Activated naive CD4-positive, alpha-beta T cell treated with anti-CD3 and anti-CD28 coated beads, Interleukin-2, amount 10 ng/mL, durations not matched to agents 7 days and 5 days (primary cell): ENCODE measurements at places on chromosomes 6 and 20.

GRCh38 chr6:169963581-169964297 lies 212.3 kb downstream of the ERMARD start:
- DNase-seq: no peak

- no peak for DNase-seq
Measured at GRCh38 chr6:23712756-23713155, 413.3 kb upstream of the NRSN1 start.

DNA sequence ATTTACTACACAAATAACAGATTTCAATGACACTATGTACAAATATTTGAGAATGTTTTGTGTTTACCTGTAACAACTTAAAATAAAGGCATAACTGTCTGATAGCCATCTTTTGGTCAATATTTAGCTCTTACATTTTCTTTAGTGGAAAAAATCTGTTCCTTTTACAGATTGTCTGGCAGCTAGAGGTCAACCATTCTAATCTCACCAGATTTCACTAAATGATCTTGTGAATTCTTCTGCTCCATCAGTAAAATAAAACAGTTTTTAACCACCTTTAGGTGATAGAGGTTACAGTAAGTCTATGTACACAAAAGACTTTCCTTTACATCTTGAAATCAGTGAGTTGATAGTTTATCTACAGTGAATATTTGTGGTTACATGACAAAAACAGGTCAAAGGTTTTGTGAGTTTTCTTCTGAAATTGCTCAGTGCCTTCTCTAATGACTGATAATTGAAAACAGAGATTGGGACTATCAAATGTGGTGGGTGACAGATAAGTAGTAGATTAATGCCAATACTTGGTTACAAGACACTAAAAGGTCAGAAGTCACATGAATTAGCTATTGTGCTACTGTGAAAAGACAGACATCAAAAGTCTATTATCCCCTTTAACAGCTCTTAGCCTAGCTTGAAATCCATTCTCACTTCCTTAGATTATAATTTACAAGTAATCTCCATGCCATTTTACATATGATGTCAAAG lies 47.4 kb downstream of the BMP5 start:
- no peak for DNase-seq

- no peak for DNase-seq
Measured at GRCh38 chr20:7371518-7372163, 568.6 kb downstream of the HAO1 start.

- no peak for DNase-seq
Measured at GRCh38 chr6:118886641-118887040, 7.3 kb upstream of the ASF1A start.

DNA sequence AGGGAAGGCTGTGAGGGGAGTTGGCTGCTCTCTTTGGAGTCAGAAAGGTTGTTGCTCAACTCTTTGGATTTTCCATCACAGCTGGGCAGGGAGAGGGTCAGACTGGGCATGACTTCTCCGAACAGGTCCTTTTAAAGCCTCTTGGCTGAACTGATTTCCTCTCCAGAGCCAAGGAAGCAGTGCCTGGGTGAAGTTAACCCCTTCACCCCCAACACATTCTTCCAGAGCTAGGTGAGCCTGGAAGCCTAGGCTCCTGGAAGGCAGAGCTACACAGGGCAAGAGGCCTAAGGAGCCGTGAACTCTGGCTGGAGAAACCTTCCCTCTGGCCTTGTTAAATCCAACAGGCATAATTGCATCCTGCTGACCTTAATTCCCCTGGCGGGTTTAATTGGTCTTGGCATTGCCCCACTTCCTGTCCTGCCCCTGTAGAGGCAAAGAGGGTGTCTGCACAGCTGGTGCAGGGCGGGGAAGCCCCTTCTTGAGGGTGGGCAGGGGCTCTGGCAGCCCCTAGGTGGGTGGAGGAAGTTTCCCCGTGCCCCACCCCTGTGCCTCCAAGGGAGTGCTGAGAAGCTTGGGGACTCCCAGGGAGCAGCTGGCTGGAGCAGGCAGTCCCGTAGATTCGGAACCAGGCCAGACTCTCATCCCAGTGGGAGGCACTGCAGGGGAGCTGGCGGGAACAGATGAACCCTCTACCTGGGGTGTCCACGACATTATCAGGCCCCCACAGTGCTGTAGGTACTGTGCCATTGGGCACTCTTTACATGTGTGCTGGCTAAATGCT lies 3.6 kb upstream of the MYLK2 start:
- DNase-seq: no peak

GRCh38 chr6:117228202-117228601 lies 37.2 kb upstream of the VGLL2 start:
- DNase-seq: no peak

DNA sequence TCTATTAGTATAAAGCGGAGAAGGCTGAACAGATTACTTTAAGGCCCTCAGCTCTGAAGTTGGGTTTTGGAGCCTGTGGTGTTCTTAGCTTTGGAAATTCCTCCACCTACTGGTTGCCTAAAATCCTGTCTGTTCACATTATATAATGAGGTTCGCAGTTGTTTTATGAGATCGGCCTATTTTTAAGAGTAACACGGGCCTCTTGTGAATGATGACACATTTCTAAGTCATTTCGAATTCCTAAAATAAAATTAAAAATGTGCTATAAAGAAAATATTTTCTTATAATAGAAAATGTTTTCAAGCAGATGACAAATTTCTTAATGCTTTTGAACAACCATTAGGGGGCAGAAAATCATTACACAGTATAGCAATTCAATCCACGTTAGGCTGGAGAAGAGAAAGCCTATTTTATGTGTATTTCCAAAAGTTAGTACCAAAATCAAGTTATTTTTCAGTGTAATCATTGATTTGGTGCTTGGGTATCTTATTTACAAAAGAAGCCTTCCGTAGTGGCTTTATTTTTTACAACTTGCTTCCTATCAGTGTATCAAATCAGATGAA lies 15.8 kb upstream of the FAM8A1 start:
- peak; percentile 29 for DNase-seq

DNA sequence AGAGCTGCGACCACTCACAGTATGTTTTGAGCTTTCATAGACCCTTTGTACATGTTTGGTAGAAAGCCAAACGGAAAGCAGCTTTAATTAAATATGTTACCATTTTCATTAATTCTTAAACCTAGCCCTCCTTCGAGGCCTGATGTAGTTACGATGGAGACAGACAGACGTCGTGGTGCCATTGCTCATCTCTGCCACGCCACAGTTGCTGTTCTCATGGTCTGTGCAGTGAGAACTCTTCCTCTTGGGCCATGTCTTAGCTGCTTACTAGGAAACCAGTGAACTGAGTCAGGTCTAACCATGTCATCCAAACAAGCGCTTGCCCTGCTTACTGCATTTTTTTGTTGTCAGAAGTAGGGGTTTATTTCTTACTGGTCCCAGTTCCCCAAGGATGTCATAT lies 62.8 kb downstream of the SNX9 start:
- no peak for DNase-seq

DNA sequence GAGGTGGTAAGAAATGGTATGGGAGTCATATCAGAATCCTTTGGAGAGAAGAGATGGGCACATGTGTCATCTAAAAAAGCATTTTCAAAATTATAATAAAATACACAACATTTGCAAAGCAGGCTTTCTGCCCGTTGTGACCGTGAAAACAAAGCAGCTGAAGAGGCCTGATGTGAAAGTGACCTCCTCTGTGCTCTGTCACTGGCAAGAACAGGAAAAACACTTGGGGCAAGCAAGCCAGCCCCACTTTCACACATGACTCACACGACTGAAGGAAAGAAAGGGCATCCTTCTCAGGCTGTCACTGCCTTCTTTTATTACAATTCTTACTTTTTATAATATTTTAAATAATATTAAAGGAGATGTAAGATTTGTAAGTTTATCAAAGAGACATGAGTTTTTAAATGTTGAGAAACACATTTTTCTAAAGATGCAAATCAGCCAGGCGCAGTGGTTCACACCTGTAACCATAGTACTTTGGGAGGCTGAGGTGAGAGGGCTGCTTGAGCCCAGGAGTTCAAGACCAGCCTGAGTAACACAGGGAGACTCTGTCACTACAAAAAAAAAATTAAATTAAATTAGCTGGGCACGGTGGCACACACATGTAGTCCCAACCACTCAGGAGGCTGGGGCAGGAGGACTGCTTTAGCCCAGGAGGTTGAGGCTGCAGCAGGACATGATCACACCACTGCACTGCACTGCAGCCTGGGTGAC lies 143.7 kb downstream of the BTBD9 start:
- no peak for DNase-seq

- no peak for DNase-seq
Measured at GRCh38 chr6:34317882-34318498, 69.2 kb upstream of the SMIM29 start.

DNA sequence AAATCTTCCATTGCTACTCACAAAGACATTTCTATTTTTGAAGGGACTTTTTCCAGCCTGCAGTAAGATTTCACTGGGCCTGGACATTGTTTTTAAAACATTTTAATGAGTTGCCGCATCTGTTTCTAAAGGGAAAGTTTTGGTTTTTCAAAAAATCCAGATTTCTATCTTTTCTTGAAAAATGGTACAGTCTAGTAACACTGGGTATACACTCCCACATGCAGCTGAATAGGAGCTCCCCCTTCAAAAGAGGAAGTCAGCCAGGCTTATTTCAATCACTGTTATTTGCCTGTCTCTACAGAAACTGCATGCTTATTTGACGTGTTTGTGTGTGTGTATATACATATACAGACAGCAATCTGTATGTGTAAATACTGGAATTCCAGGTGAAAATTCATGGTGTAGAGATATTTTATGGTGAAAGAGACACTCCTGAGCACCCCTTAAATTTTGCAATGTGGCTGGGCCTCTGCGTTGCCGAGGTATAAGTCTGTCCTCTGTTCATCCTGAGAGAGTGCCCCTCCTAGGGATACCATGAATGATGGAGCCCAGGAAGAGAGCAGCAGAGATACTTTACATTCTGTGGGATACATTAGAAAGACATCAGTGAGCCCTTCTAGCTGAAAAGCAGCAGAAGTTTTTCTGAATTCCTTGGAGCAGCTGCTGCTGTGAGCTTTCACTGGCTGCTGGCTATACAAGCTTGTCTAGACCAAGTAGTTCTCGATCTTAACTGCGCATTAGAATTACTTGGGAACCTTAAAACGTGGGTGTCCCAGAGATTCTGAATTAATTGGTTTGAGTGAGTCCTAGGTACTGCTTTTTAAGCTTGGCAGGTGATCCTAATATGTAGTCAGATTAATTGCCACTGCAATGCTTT lies 12.0 kb upstream of the ABRACL start:
- no peak for DNase-seq

DNA sequence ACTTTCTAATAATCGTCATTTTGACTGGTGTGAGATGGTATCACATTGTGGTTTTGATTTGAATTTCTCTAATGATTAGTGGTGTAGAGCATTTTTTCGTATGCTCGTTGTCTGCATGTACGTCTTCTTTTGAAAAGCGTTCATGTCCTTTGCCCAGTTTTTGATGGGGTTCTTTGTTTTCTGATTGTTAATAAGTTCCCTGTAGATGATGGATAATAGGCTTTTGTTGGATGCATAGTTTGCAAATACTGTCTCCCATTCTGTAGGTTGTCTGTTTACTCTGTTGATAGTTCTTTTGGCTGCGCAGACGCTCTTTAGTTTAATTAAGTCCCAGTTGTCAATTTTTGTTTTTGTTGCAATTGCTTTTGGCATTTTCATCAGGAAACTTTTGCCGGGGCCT lies 32.3 kb upstream of the XRN2 start:
- no peak for DNase-seq

GRCh38 chr20:21004386-21005076 lies 101.6 kb downstream of the LINC00237 start:
- DNase-seq: no peak

- no peak for DNase-seq
Measured at GRCh38 chr20:49424536-49424935, 57.9 kb downstream of the KCNB1 start.

DNA sequence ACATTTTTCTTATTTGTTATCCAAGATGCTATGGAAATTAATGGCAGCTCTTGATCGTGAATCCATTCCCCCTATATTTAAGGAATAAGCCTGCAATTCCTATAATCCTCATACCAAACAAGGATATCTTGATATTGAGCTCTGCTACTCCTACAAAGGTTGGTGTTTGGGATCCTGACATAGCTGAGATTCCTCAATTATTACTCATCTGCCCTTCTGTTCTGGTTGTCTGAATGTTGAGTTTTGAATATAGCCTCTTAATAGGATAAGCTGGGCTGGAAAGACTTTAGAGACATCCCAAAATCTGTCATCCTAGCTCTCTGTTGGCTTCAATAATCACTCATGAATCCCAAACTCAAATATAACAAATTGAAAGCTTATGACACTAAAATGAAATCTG lies 49.9 kb downstream of the CLIC5 start:
- DNase-seq: no peak

- DNase-seq: no peak
Measured at GRCh38 chr6:82057846-82058554, 189.5 kb downstream of the IBTK start.

DNA sequence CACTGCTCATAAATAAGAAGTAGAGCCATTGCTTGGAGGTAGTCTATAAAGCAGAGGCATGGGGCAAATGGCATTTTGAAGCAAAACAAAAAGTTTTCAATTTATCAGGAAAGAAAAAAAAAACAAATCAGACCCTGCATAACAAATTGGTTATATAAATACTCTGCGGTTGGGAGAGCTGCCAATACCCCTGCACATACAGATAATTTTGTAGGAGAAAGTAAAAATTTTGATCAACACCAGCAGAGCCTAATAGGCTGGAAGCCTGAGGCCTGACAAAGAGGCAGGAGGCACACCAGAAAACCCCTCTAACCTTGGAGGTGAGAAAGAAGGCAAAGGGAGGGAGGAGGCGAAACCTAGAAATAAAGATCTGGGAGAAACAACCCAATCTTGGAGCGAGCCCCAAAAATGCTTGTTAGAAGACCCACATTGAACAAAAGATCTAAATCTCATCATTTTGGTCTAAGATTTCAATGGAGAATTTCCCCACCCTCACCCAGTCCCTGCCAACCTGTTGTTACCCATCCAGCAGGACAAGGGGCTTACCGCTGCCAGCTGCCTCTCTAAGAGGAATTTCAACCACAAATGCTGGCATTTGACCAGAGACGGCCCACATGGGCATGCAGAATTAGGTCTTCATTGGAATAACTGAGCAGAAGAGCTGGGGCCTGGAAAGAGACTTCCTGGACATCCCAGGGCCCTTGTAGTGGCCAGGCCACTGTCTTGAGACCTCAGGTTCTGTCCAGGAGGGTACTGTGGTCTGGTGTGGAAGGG lies 28.4 kb downstream of the FOXA2 start:
- no peak for DNase-seq

GRCh38 chr20:57692393-57692792 lies 17.4 kb downstream of the PMEPA1 start:
- no peak for DNase-seq

DNA sequence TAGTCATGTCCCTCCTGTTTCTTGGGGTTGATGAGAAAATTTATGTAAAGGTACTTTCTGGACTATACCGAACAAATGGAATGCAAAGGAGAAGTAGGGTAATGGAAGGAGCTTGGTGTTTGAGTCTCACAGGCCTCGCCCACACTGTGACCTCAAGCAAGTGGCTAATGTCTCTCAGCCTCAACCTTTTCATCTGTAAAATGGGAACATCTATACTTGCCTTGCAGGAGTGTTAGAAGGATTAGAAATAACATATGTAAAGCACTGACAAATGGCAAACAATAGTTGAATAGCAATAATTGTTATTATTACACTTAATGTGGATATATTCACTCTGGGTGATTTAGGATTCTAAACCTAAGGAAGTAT lies 8.9 kb upstream of the PKIG start:
- no peak for DNase-seq
